ENCODE measurements at places on chromosomes 16 and 17. TPM values are rescaled to one million over a fixed set of nuclear protein-coding genes. Genes with fewer than 3 reads are reported as not detected.

Gene STH
- total RNA-seq = not detected

Gene ALOX15
- total RNA-seq = not detected

Gene NETO2
- total RNA-seq = 34.4 TPM

Gene MPP2
- total RNA-seq = 0.38 TPM

Gene ZFPM1
- total RNA-seq = 3.3 TPM

Gene RDM1
- not detected for total RNA-seq

Gene SLC16A5
- total RNA-seq = 23.8 TPM

Gene FBXW10B
- total RNA-seq = 0.98 TPM

Gene C17orf78
- not detected for total RNA-seq

Measured in vein endothelial cell (primary cell).